Left lung (tissue), 14 donors: ENCODE measurements at places on chromosomes 3 and 15. TPM values are rescaled to one million over a fixed set of nuclear protein-coding genes. Genes with fewer than 3 reads are reported as not detected.

PLCH1 gene
- 8.5 TPM for total RNA-seq

IL17RB gene
- total RNA-seq: 5.5 TPM

DNA sequence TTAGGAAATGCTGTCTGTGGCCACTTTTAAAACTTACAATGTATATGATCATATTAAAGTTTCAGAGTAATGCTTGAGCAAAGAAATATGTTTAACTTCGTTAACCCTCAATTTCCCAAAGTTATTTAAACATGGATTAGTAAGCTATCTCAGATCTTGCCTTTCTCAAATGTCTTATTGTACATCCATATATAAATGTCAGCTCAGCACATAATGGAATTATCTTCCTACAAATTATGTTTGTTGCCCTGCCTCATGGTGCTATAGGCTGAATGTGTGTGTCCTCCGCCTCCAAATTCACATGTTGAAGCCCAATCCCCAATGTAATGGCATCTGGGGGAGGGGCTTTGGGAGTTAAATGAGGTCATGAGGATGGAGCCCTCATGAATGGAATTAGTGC is 200.3 kb downstream of the MINAR1 start:
- no peak overlapping the region for H3K27ac ChIP-seq
- no peak overlapping the region for H3K4me3 ChIP-seq
- no peaks in the 10 kb centered on the region for H3K4me1 ChIP-seq
- no peak for DNase-seq
- no peaks in the 10 kb centered on the region for H3K36me3 ChIP-seq
- peaks cover 3% of the 10 kb centered on the region for H3K27me3 ChIP-seq

- H3K36me3 ChIP-seq: no peaks in the 10 kb centered on the region
- no peaks in the 10 kb centered on the region for H3K27me3 ChIP-seq
Observed at GRCh38 chr3:153789380-153789779, 331.8 kb upstream of the ARHGEF26 start.

PSMD2 gene
- total RNA-seq: 195 TPM

GABPB1 gene
- total RNA-seq: 17.8 TPM

GRCh38 chr3:41331041-41331440 is 131.7 kb downstream of the CTNNB1 start:
- no peak for DNase-seq
- H3K4me1 ChIP-seq: no peaks in the 10 kb centered on the region
- no peak overlapping the region for H3K4me3 ChIP-seq
- H3K27ac ChIP-seq: no peak overlapping the region
